ENCODE measurements at places on chromosomes 16 and 17. TPM values are rescaled to one million over a fixed set of nuclear protein-coding genes. Genes with fewer than 3 reads are reported as not detected.
A peak's percentile ranks its signal among the peaks of the same experiment; 100 is the strongest.

DNA sequence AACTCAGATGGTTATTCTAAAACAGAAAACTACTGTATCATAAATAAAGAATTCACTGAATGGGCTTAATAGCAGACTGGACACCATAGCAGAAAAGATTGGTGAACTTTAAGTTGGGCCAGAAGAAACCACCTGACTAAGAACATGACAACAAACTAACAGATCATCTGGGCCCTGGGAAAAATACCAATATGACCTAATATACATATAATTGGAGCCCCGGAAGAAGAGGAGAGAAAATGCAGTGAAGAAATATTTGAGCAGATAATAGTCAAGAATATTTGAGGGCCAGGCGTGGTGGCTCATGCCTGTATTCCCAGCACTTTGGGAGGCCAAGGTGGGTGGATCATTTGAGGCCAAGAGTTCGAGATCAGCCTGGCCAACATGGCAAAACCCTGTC lies 25.5 kb upstream of the SDK2 start:
- no peak for DNase-seq

DNA sequence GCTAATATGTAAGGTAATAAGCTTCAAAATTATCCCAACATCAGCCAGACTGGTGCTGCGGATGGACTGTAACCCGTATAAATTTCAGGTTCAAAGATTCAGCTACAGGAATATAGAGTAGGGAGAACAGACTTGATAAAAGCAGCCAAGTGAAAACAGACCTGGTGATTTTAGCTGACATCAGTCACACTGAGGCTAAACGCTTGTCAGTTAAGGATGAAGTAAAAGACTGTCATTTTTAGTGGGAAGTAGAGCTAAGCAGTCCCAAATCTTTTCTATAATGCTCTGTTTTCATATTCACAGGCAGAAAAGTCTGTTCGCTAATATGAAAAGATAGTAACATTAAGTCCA lies 35.4 kb downstream of the CMTM4 start:
- DNase-seq, result peak; percentile 18

GRCh38 chr16:31371619-31372484 lies 16.9 kb downstream of the ITGAX start:
- DNase-seq, result no peak

- DNase-seq, result no peak
These were observed 325.4 kb downstream of the SEC14L1 start for GRCh38 chr17:77466140-77466539.

DNA sequence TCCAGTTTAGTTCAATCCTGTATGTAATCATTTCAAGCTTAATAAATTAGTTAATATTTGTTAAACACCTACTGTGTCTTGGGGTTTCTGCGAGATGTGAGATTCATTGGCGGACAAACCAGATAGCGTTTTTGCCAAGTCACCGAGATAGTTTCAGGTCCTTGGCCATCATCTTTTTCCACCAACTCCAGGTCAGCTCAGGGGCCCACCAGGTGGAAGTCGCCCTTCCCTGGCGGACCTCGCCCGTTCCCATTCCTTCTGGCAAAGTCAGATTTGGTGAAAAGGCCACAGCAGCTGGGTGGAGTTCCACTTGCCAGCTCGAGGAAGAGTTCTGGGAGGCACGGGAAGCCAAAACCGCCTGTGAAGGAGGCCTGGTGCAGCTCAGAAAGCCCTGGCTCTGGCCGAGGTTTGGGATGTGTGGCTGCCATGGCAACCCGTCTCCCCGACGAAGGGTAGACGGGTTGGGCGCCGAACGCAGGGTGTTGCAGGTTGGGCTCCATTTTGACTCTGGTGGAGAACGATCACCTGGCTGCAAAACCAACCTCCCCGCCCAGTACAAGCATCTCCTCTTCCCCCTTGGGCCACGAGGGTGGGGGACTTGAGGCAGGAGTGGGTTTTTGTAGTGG lies 39.5 kb downstream of the CMIP start:
- DNase-seq, result no peak

GRCh38 chr17:79803997-79804855 lies 7.3 kb upstream of the CBX8 start:
- DNase-seq, result no peak

GRCh38 chr17:81009136-81009535 lies 17.5 kb downstream of the CHMP6 start:
- no peak for DNase-seq

DNA sequence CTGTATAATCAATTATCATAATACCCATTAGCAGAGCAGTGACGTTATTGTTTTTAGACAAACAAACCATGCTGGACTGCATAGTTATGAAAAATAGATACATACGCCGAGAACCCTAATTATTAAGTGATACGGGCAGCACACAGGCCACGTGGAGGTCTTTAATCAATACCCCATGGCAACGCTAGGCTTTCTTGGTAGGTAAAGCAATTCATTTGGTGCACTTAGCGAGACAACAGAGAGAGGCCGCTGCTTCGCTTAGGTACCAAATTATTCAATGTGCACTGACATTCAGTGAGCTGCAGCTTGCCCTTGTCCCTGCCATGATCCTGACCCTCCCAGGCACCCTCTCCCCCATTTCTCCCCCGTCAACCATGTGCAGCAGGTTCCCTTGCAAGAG lies 12.9 kb downstream of the SALL1 start:
- DNase-seq, result no peak

DNA sequence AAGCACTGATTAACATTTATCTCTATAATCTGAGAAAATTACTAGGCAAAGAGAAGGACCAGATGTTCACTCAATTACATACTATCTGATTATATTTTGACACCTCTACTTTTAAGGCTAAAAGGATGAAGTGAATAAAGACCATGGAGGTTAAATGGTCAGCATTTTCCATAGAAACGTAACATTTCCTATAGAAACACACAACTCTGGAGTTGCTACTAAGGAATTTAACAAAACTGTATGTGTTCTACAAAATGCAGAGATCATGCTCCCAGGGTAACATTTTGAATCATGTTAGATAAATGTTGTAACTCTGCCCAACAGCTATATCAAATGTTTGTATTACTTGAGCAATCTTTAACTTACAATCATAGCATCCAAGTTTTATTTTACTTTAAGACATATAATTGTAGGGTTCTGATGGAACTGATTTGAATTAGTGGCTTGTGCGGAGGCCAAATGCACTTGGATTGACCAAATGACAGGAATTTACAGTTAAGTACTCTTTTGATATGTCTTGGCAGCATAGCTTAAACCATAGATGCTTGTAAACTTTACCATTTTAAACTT lies 97.7 kb downstream of the RPGRIP1L start:
- peak; percentile 63 for DNase-seq

DNA sequence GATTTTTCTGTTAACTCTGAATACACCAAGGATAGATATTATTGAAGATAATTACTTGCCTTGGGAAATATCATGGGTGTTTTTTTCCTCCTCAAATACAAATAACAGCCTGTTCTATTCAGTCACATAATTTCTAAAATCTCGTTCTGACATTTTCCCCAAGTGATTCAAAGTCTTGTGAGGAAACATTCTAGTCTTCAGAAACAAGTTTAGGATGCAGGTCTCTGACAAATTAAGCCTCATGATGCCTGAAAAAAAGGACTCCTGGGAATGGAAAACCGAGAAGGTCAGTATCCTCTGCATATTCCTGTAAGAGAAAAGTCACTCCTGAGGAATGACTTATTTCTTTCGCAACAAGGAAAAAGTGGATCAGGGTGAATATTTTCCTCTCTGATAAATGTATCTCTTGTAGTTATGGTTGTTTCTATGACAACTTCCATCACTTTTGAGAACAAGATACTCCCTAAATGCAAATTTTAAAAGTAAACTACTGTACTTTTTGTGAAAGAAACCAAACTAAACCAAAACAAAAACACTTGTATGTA lies 384.6 kb downstream of the CNTNAP4 start:
- DNase-seq, result peak; percentile 45

GRCh38 chr17:14926526-14927122 lies 338.5 kb downstream of the PMP22 start:
- peak; percentile 71 for DNase-seq

DNA sequence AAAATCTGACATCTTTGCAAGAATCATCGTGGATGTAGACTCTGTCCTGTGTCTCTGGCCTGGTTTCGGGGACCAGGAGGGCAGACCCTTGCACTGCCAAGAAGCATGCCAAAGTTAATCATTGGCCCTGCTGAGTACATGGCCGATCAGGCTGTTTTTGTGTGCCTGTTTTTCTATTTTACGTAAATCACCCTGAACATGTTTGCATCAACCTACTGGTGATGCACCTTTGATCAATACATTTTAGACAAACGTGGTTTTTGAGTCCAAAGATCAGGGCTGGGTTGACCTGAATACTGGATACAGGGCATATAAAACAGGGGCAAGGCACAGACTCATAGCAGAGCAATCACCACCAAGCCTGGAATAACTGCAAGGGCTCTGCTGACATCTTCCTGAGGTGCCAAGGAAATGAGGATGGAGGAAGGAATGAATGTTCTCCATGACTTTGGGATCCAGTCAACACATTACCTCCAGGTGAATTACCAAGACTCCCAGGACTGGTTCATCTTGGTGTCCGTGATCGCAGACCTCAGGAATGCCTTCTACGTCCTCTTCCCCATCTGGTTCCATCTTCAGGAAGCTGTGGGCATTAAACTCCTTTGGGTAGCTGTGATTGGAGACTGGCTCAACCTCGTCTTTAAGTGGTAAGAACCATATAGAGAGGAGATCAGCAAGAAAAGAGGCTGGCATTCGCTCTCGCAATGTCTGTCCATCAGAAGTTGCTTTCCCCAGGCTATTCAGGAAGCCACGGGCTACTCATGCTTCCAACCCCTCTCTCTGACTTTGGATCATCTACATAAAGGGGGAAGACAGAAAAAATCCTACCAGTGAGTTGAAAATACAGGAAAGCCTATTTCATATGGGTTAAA lies at the start of gene G6PC1:
Gene G6PC1, plus strand, starts transcription at position 340 of the 872 bp plus-strand sequence. Its CDS starts 78 bp downstream, at position 418.
- DNase-seq, result no peak

DNA sequence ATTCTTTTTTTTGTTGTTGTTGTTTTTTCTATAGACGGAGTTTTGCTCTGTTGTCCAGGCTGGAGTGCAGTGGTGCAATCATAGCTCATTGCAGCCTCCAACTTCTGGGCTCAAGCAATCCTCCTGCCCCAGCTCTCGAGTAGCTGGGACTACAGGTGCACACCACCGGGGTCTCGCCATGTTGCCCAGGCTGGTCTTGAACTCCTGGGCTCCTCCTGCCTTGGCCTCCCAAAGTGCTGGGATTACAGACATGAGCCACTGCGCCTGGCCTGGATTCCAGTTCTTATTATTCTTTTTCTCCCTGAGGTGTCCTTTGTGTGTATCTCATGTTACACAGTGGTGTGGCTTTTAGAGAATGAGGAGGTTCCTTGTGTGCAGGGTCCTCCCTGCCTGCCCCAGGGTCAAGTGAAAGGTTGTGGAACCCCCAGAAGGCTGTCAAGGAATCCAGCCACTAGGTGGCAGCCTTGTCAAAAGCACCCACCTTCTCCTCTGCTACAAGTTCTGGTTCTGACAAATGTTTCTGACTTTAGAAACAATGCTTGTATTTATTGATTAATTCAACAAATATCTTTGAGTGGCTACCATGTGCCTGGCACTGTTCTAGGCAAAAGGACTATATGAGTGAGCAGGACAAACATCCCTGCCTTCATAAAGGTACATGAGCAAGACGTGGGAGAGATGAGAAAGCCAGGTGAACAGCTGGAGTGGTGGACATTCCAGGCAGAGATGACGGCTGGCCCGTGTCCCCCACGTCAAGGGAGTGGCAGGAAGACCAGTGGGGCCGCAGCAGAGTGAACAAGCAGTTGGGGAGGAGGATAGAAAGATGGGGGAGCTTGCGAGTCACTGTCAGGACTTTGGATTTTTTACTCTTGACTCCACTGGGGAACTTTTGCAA lies 112.4 kb downstream of the SPECC1 start:
- peak; percentile 61 for DNase-seq

DNA sequence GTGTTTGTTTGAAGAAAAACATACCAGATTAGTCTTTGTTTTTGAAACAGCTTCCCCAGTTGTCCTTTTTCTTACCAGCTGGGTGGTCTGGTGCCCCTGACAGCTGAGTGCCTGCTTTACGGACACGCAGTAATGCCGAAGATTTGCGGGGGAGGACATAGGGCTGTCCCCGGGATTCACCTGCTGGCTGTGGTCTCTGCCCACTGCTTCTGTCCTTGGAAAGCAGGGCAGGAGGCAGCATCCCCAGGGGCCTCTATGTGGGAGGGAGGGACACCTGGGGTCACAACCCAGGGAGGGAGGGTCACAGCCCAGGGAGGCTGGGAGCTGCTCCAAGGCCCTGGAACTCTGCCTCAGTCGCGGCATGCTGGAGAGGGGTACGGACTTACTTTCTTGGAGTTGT lies 221.7 kb downstream of the NTN1 start:
- no peak for DNase-seq

DNA sequence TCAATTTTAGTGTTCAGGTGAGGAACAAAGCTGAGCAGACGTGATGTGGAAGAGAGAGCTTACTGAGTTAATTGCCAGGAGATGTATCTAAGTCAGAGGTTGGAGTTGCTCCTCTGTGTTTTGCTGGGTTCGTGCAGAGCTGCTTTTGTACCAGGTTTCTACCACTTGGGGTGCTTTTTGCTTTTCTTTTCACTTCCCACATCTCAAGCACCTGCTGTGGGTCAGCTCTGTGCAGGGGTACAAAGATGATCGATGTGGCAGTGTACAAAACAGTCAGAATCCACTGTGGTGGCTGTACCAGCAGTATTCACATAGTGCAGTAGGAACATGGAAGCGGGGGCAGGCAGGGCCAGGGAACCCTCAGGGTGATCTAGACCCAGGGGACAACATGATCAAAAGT lies 14.8 kb downstream of the UNK start:
- DNase-seq, result no peak

GRCh38 chr17:74749279-74750038 lies 1.0 kb downstream of the NHERF1 start:
- no peak for DNase-seq

- DNase-seq, result no peak
These were observed 4.2 kb downstream of the PLD6 start for GRCh38 chr17:17201907-17202306.

DNA sequence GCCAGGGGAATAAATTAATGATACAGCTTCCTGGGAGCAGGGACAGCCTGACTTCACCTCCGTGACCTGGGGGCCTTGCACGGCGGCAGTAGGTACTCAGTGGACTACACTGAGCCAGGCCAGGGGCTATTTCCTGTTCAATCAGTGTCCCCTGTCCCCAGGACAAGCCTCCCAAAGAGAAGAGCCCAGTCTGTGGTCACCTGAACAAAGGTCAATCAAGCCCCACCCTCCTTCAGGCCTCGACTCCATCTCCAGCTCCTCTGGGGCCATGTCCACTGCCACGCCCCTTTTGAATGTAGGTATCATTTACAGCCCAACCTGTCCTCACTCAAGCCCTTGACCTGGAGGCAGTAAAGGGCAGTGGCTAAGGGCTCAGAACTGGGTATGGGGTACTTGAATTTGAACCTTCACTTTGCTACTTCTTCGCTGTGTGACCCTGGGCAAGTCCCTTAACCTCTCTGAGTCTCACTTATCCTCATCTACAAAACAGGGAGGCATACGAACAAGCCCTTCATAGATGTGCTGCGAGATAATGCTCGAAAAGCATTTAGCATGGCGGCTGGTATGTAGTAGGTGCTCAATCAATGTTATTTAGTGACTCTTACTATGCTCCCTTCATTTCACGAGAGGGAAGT lies 29.0 kb downstream of the MYH11 start:
- DNase-seq, result no peak

GPT2 gene
- total RNA-seq, result 9.6 TPM

GNG13 gene
- total RNA-seq, result not detected

ABCC6 gene
- 0.96 TPM for total RNA-seq

TBC1D16 gene
- 21.7 TPM for total RNA-seq

TBC1D28 gene
- total RNA-seq, result 1.2 TPM

CARHSP1 gene
- 98.7 TPM for total RNA-seq
